ENCODE measurements at places on chromosomes 5 and 9. TPM values are rescaled to one million over a fixed set of nuclear protein-coding genes. Genes with fewer than 3 reads are reported as not detected.

GRCh38 chr5:130836729-130837649, 328.1 kb downstream of the HINT1 start:
- no peak for DNase-seq

DNA sequence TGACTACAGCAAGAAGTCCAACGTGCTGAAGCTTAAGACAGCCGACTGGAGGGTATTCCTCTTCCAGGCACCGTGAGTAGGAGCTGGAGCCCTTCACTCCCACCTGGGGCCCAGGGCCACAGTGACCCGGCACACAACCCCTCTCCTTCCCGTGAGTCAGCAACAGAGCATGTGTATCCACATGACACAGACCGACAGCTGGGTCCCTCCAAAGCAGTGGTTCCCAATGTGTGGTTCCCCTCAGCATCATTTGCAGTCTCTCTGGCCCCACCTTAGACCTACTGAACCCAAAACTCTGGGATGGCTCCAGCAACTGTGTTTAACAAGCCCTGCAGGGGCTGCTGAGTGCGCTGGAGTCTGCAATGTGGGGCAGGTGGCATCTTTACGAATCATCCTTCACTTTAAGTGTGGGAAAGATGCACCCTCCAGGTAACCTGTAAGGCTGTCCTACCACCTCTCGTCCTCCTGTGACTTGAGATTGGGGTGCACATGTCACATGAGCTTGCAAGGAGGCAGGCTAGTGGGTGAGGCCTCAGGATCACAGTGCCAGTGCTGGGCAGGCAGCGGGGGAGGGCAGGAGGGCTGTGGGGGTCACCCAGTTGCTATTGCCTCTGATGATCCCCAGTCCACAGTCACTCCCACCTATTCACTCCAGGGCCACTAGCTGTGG, 42.2 kb downstream of the PSD2 start:
- DNase-seq = no peak

DNA sequence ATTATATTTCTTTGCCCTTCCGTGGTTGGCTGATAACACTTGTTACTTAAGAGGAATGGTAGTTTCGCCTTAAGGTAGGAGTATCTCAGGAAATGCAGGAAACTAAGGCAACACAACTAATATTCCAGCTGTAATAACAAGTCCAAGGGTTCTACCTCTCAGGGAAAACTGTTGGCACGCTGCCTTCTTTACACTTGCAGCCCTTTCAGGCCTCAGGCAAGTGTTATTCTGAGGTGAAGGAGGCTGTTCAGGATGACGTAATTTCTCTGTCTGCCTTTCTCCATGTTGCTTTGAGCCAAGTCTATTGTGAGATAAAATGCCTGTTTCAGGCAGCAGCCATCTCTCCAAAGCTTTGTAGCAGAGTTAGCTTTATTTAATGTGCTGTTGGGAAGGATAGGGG, 38.0 kb downstream of the VCAN start:
- DNase-seq = no peak

GRCh38 chr5:157582731-157583620, 7.4 kb upstream of the ADAM19 start:
- no peak for DNase-seq

- no peak for DNase-seq
These were observed 329 bp downstream of the SYK start for GRCh38 chr9:90801973-90802322.

DNA sequence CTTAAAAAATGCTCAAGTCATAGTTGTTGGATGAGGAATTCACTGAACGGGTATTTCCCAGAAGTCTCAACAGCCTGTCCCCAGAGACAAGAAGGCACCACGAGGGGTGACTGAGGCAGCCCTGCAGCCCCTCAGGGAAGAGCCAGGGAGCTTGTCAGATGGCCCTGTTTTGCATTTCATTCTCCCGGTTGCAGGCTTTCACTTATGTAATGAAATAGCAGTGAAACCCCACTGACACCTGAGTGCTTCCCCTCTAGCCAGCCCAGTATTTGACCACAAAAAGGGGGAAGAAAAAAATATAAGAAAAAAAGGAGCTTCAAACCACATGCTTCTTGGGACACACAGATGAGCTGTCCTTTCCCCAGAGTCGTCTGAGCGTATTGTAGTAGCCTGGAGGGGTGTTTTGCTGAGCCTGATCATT, 75.3 kb upstream of the IL12B start:
- no peak for DNase-seq

DNA sequence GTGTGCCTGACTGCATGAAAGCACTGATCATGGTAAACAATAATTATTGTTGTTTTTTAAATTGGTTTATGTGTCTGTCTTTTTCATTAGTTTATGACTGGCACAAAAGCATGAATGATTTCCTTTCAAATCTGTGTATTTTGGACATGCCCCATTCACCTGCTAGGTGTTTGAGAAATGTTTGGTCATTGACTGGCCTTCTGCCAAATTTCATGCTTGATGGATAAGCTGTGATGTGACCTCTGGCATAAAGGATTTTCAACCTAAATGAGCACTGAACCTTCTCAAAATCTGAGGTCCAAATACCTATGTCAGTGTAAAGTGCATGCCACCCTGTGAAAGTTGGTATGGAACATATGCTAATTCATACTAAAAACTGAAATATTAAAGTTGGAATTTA, 204.5 kb downstream of the BRINP1 start:
- DNase-seq = no peak

DNA sequence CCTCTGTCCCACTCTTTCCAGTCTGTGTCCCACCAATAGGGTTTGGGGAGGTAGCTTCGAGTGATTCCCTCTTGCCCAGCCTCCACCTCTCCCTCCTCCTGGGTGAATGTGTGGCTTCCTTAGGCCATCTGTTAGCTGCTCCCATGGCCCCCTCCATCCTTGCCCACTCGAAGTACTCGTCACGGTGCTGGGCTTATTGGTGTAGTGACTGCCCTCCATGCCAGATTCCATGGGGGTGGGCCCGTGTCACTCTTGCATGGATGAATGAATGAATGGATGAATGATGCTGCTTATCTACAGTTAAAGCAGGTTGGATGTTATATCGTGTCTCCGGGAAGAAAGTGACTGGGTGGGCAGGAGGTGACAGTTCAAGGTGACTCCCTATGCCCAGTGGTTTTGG, 19.1 kb downstream of the HMCN2 start:
- peak; percentile 46 for DNase-seq

DNA sequence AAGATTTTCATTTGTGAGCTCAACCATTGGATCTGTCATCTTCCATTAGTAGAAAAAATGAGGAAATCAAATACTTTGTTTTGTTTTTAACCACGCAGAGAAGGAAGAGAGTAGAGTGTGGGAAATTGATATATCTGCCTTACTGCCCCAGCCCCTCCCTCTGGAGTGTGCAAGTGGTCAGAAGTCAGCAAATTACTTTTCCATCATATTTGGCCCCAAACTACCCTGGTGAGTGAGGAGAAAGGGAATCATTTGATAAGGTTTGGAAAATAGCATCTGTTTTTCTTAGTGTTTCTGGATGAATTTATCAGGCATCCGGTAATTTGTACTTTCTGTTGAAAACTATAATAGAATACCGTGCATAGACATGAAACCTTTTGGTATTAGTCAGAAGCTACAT, 327.4 kb downstream of the MARCHF11 start:
- DNase-seq = no peak

GRCh38 chr5:116766470-116766947, 191.9 kb upstream of the SEMA6A start:
- no peak for DNase-seq

GRCh38 chr5:166353580-166353979, 1937.9 kb upstream of the WWC1 start:
- no peak for DNase-seq

GRCh38 chr5:95925939-95926338, 35.7 kb downstream of the ELL2 start:
- DNase-seq = no peak

The FBXL7 gene
- 26.2 TPM for total RNA-seq

DNA sequence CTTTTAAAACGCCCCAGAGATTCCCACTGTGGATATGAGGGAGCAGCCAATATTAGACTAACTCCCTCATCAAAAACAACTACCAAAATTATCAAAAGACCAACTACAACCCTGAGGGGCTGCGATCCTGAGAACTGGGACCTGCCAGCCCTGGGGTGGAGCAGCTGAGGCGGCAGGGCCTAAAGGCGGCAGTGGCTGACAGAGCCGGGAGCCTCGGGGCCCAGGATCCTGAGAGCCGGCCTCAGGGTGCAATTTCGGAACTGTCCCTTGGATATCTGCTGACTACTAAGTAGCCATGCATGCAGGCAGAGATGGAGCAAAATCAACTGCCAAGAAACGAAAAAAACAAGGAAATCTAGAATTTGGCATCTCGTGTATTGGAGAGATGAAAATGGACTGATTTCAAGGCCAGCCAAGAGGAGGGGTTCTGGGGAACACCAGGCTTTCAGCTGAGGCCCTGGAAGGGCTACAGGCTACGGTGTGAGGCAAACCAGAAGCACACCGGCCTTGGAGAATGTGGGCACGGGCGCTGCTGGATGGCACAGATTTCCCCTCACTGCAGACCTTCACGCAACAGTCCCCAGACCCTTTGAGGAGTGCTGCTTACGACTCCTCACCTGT, 63.6 kb upstream of the UBAC1 start:
- peak; percentile 47 for DNase-seq

GRCh38 chr5:130871346-130872086, 293.5 kb downstream of the HINT1 start:
- DNase-seq = no peak

The FOXD4L6 gene
- not detected for total RNA-seq

- no peak for DNase-seq
These were observed 49.6 kb upstream of the SIMC1 start for GRCh38 chr5:176188506-176189193.

The ACSL6 gene
- total RNA-seq = 4.5 TPM

DNA sequence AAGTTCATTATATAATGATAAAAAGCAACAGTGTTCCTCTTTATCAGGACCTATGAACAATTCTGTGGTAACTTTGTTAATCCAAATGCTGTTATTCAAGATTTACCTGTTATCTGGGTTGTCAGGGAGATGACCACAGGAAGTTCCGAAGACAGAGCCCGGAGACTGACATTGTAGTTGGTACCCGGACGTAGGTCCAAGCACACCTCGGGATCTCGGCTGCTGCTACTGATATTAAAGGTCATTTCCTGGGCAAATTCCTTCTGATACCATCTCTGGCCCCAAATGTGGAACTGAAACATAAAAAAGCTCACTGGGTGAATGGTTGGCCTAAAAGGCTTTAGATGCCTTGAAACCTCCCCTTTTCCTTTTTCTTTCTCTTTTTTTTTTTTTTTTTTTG, 96.7 kb downstream of the SUSD1 start:
- DNase-seq = no peak

The PTGDS gene
- total RNA-seq = 1,323 TPM

GRCh38 chr5:17854901-17855300, 220.6 kb downstream of the TAF11L14 start:
- no peak for DNase-seq

DNA sequence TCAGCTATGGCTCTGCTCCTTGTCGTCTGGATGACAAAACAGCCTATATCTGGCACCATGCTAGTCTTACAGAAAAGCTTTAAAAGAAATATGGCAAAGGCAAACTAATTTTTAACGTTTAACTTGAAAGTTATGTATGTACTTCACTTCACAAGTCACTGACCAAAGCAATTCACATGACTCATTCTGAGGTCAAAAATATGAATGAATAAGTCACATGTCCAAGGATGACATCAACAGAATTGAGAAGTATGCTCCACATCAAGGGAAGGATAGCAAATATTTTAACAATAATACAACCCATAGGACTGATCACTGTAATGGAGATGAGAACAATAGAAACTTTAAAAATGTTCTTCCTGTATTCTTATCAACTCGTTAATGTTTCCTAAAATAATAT, 1072.6 kb upstream of the NUDT12 start:
- DNase-seq = no peak

GRCh38 chr9:19074836-19075235, 25.6 kb downstream of the RRAGA start:
- DNase-seq = no peak

DNA sequence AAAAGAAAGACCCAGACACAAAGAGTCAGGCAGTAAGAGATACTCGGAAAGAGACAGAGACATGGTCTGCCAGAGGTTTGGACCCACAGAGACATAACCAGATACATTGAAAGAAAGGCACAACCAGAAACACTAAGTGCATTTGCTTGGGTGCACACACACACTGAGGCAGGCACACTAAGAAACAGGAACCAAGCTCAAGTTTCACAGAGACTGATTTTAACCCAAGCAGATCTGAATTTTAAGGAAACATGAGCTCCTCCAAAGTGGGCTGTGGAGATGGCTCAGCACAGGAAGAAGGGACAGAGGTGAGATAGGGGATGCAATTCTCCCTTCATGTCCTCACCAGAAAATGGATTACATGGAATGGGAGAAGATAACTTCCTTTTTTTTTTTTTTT, 9.5 kb downstream of the AQP3 start:
- no peak for DNase-seq
